HFF-Myc (cell line): ENCODE measurements at places on chromosomes 16 and 17.

- no peak for DNase-seq
Measured at GRCh38 chr16:81360135-81360534, 45.4 kb downstream of the GAN start.

DNA sequence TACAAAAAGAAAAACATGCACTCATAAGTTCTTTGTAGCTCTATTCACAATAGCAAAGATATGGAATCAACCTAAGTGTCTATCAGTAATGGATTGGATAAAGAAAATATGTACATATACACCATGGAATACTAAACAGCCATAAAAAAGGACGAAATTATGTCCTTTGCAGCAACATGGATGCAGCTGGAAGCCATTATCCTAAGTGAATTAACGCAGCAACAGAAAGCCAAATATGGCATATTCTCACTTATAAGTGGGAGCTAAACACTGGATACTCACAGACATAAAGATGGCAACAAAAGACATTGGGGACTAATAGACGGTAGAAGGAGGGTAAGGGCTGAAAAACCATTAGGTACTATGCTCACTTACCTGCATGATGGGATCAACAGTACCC lies 5.8 kb downstream of the CMC2 start:
- no peak for DNase-seq

GRCh38 chr16:85828166-85828565 lies 28.7 kb downstream of the COX4I1 start:
- no peak for DNase-seq

- no peak for DNase-seq
Measured at GRCh38 chr16:5323284-5324141, 225.9 kb upstream of the EEF2KMT start.

DNA sequence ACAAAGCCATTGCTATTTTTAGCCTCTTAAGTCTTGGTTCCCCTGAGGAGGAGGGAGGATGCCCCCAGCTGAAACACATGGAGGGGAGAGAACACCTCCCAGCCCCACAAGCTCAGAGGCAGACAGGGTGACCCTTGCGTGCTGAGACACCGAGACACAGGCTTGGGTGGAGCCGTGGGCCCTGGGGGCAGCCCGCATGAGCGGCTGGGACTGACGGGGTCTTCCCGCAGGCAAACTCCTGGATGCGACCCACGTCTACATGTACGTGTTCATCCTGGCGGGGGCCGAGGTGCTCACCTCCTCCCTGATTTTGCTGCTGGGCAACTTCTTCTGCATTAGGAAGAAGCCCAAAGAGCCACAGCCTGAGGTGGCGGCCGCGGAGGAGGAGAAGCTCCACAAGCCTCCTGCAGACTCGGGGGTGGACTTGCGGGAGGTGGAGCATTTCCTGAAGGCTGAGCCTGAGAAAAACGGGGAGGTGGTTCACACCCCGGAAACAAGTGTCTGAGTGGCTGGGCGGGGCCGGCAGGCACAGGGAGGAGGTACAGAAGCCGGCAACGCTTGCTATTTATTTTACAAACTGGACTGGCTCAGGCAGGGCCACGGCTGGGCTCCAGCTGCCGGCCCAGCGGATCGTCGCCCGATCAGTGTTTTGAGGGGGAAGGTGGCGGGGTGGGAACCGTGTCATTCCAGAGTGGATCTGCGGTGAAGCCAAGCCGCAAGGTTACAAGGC lies 9.8 kb downstream of the SLC16A3 start:
- peak; percentile 66 for DNase-seq

- no peak for DNase-seq
Measured at GRCh38 chr17:81519284-81520020, 6.9 kb upstream of the ACTG1 start.

GRCh38 chr17:81261096-81261495 lies 22.0 kb downstream of the NDUFAF8 start:
- DNase-seq = no peak

DNA sequence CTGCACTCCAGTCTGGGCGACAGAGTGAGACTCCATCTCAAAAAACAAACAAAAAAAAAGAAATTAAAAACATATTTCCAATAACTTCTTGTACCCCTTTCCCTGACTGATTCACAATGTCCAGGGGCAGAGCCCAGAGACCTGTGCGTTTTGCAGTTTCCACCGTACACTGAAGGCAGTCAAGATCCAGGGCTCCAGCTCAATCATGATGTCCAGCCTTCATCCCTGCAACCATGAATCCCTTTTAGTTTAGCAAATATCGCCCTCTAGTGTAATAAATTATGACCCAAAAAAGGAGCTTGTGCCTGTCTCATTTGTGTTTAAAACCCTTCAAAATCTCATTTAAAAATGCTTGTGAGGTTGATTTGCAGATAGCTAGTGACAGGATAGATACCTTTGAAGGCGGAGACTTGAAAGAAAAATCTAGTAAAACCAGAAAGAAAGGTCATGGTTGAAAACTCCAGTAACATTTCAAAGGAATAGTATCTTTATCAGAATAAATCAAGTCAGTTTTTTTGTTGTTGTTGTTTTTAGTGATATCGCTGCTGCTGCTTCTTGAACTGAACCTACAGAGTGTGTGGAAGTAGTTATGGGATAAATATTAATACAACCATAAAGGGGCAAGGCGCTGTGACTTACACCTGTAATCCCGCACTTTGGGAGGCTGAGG lies 3.7 kb upstream of the ERN1 start:
- DNase-seq = no peak

- DNase-seq = no peak
Measured at GRCh38 chr17:2551928-2552327, 40.2 kb upstream of the METTL16 start.

DNA sequence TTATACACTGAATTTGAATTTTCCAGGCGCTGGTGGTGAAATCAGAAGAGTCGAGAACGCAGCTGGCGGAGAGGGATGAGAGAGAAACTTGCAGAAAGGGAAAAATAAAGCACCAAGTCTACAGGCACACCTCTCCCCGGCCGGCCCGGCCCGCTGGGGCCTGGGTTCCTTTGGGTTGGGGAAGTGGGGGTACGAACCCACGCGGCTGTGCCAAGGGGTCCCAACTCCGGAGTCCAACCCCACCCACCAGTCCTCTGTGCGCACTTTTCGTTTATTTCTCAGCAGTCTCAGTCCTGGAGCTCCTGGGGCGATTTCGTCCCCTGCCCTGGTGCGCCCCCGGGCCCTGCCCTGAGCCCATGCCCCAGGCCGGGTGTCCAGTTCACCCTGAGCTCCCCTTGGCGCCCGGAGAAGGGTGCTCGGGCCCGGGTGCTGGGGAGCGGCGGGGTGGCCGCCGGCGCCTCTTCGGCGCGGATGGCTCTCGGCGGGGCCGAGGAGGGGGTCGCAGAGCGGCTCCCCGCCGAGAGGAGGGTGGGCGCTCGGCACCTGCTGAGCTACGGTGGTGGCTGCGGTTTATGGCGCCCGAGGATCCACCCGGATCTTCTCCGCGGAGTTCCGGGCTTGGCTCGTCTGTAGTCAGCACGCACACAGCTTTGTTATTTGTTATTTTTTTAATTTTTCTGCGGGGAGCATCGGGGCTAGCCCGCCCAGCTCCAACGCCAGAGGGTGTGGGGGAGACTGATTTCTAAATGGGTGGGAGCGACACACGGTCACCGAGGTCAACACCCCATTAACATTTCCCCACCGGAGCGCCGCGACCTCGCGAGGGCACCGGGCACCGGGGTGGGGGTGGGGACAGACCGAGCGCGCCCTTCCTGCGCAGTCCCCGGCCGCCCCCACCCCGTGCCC lies 15.7 kb upstream of the CBX8 start:
- no peak for DNase-seq

DNA sequence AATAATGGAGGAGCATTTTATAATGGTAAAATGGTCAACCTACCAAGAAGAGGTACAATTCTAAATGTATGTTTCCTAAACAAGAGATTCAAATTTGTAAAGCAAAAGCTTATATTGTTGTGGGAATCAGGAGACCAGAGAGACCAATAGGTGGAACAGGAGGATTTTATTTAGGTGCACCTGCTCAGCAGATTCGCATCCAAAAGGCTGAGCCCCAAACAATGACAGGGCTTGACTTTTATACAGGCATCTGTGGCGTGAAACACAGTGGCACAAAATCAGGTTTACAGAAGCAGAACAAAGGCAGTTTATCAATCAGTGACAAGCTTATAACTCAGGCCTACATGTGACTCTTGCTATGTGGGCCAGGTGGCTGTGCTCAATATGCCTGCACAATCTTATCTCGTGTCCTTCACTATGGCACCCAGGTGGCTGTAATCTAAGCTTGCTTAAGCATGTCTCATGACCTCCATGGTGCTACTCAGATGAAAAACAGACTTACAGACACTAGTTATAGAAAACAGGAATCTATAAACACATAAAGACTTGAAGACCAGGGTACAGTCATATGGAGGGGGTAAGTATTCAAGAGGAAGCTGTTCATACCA lies 780.2 kb upstream of the CA10 start:
- DNase-seq = no peak

DNA sequence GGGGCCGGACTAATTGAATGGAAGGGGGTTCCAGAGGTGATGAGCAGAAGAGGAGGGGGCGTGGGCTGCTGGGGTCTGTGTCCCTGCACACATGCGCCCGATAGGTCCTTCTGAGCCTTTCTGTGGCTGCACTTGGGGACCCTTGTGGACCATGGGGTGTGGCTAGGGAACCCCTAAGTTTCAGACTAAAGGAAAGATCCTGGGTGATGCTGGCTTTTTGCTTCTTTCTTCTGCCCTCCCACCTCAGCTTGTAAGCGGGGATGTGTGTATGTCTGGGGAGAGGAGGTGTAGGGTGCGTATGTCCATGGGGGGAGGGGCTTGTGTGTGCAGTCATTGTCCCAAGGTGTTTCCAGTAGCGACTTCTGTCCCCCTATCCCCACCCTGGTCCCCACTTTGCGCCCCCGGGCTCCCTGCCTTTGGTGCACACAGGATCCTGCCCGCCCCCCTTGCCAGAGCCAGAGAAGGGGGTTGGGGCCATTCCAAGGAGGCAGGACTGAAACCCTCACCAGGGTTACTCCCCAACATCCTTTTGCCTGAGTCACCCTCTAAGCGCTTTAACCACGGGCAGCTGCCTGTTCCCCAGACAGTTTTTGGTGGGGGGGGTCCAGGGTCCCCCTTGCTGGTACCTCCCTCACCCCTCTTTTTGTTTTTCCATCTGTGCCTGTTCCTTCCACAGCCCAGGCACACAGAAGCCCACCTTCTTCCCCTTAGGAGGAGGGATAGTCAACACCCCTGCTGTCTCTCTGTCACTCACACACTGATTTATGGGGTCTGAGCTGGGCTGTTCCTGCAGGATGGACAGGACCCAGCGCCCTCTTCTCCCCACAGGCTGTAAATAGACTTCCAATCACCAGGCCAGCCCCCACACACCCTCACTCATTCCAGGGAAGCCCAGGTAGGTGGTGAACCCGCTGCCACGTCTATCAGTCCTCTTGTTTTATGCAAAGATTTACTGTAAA lies 83.2 kb downstream of the ARHGAP23 start:
- no peak for DNase-seq

- no peak for DNase-seq
Measured at GRCh38 chr17:32356750-32357149, 6.8 kb downstream of the ZNF207 start.

DNA sequence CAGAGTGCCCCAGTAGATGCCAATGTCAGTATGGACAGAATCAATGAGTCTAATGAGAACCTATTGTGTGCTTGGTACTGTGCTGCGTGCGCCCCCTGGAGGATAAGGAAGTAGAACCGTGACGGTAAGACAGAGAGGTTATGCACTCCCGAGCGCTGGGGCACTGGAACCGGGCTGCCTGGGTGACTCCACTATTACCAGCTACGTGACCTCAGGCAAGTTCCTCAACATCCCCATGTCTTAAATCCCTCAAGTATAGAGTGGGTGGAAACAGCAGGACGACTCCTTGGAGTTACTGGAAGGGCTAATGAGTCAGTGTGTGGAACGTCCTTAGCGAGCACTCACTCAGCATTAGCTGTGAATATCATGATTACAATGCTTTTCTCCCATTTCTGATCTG lies 16.2 kb downstream of the CHST4 start:
- DNase-seq = no peak

- DNase-seq = no peak
Measured at GRCh38 chr16:17342031-17342430, 128.7 kb downstream of the XYLT1 start.
